ENCODE measurements at places on chromosomes 7 and 10.

DNA sequence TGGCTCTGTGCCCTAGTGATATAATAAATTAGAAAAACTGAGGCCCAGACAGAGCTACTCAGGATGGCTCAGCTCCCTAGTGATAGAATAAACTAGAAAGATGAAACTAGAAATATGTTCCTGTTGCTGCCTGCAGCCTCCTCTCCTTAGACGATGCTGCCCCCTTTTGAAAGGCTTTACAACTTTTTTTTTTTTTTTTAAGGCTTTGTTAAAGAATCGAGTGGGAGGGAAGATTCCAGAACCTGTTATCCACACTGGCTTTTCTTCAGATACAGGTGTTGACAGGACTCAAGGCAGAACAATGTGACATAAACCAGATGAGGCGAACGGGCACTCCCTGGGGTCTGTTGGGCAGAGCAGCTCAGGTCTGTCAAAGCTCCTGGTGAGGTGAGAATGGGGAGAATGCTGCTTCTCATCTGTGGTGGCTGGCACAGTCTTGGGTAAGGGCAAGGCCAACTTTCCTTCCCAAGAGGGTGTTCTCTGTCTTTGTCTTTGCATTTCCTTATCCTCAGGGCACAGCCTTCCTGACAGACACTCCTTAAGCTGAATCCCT lies 175.1 kb downstream of the COBL start:
- H3K4me3 ChIP-seq = no peak overlapping the region
- no peak overlapping the region for H3K27ac ChIP-seq
- H3K27me3 ChIP-seq = peaks cover 14% of the 10 kb centered on the region

DNA sequence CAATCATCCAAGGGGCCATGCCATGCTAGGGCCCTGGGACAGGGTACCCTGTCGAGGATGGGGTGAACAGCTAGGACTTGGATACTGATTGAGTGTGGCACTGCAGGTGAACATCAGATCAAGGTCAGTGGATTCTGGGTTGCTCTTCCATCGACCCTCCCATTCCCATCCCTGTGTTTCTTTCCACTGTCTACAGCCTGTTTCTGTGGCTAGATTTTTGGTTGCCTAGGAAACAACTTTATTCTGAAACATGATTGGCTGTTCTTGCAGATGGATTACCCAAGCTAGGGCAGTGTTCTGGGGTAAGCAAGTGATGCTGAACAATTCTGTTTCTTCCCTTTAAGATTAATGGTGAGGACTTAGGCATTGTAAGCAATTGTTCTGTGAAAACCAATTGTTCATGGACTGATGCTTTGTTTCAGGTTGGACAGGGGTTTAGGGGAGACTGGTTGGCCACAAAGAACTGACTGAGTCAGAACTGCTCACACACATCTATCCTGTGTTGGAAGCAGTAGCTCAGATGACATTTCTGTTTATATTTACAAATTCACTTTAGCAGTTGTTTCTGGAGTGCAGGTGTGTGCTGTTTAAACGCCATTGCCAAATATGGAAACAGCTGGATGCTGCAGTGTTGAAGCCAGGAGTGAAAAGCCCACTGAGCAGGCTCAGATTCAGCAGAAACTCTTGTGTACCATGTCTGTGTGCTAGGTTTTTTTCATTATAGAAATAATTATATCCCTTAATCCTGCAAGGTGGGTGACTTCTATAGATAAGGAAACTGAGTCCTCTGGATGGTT lies 102.3 kb upstream of the BTBD16 start:
- no peaks in the 10 kb centered on the region for H3K4me1 ChIP-seq
- H3K27me3 ChIP-seq = peaks cover 61% of the 10 kb centered on the region
- no peaks in the 10 kb centered on the region for H3K36me3 ChIP-seq
- H3K4me3 ChIP-seq = no peak overlapping the region
- no peak for DNase-seq

DNA sequence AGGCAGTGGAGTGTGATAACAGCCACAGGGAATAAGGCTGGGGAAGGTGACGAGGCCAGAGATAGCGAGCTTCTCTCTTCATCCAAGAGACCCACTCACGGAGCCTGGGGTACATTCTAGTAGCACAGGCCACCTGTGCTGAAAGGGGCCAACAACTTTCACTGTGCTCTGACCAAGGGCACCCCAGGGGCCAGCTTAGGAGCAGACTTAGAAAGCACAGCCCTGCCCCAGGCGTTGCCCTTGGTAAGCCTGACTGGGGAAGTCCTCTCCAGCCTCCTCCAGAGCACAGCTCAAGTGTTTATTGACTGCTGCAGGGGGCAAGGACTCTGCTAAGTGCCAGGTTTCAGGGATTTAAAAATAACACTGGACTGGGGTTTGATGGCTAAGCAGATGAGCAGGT lies 44.7 kb downstream of the EBF3 start:
- H3K36me3 ChIP-seq = no peaks in the 10 kb centered on the region
- no peak overlapping the region for H3K4me3 ChIP-seq
- H3K27ac ChIP-seq = no peak overlapping the region
- DNase-seq = no peak
- no peaks in the 10 kb centered on the region for H3K27me3 ChIP-seq

DNA sequence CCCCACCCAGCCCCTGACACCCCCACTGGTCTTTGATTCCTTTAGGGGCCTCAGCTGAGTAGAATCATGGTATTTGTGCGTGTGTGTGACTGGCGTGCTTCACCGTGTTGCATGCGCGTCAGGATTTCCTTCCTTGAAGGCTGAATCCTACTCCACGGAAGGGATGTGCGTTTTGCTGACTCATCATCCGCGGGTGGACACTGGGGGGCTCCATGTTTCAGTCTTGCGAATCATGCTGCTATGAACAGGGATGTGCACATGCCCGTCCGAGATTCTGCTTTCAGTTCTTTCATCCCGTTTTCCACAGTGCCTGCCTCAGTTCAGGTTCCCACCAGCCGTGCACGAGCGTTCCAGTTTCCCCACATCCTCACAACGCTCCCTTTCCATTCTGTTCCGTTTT lies 20.9 kb upstream of the JAKMIP3 start:
- H3K27me3 ChIP-seq = peaks cover 56% of the 10 kb centered on the region
- H3K4me3 ChIP-seq = no peak overlapping the region
- no peaks in the 10 kb centered on the region for H3K36me3 ChIP-seq
- DNase-seq = no peak

- H3K27me3 ChIP-seq = peaks cover 91% of the 10 kb centered on the region
- no peaks in the 10 kb centered on the region for H3K36me3 ChIP-seq
- no peak overlapping the region for H3K27ac ChIP-seq
- peaks cover 7% of the 10 kb centered on the region for H3K4me1 ChIP-seq
- DNase-seq = no peak
Measured at GRCh38 chr7:157021871-157022680, 11.6 kb upstream of the MNX1 start.

- no peaks in the 10 kb centered on the region for H3K36me3 ChIP-seq
- H3K4me3 ChIP-seq = no peak overlapping the region
- H3K4me1 ChIP-seq = peaks cover 57% of the 10 kb centered on the region
- DNase-seq = no peak
Measured at GRCh38 chr10:14652067-14652466, 122.6 kb downstream of the FAM107B start.

GRCh38 chr7:82413237-82413636 lies 30.3 kb downstream of the CACNA2D1 start:
- H3K36me3 ChIP-seq = no peaks in the 10 kb centered on the region
- no peak for DNase-seq

- DNase-seq = no peak
- H3K27me3 ChIP-seq = no peaks in the 10 kb centered on the region
- H3K27ac ChIP-seq = no peak overlapping the region
- peaks cover 10% of the 10 kb centered on the region for H3K4me1 ChIP-seq
- H3K4me3 ChIP-seq = no peak overlapping the region
Measured at GRCh38 chr10:46236546-46236887, 50.3 kb upstream of the ANTXRL start.

DNA sequence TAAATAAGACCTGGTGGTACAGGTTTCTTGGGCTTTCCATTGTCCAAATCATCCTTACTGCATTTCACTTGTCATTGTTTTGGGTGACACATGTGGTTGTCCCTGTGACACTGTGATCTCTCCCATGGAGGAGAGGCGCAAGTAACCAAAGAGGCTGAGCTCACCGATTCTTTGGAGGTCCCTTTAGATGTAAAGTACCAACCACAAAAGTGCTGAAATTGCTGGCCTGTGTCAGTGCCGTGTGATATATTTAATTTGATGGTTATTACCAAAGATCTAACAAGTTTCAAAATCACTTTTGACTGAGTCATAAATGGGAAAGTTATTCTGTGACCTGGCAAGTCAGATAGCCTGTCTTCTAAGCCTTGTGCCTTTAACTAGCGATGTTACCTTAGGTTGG lies 19.4 kb downstream of the MCM10 start:
- no peaks in the 10 kb centered on the region for H3K4me1 ChIP-seq
- no peak for DNase-seq
- H3K27me3 ChIP-seq = no peaks in the 10 kb centered on the region
- H3K4me3 ChIP-seq = no peak overlapping the region
- peaks cover 52% of the 10 kb centered on the region for H3K36me3 ChIP-seq

- DNase-seq = no peak
- no peak overlapping the region for H3K4me3 ChIP-seq
- no peaks in the 10 kb centered on the region for H3K4me1 ChIP-seq
- H3K27me3 ChIP-seq = peaks cover 6% of the 10 kb centered on the region
Measured at GRCh38 chr7:28530803-28531175, 118.5 kb downstream of the CREB5 start.

- peaks cover 5% of the 10 kb centered on the region for H3K4me1 ChIP-seq
- no peak overlapping the region for H3K27ac ChIP-seq
- DNase-seq = no peak
- H3K36me3 ChIP-seq = peaks cover 22% of the 10 kb centered on the region
Measured at GRCh38 chr7:127359011-127359410, 33.5 kb downstream of the ZNF800 start.

GRCh38 chr7:17994079-17994850 lies 33.4 kb downstream of the PRPS1L1 start:
- no peak overlapping the region for H3K4me3 ChIP-seq
- H3K27me3 ChIP-seq = peaks cover 3% of the 10 kb centered on the region
- DNase-seq = no peak

- no peak overlapping the region for H3K27ac ChIP-seq
- H3K27me3 ChIP-seq = peaks cover 13% of the 10 kb centered on the region
- H3K4me1 ChIP-seq = peaks cover 5% of the 10 kb centered on the region
- no peaks in the 10 kb centered on the region for H3K36me3 ChIP-seq
- H3K4me3 ChIP-seq = no peak overlapping the region
Measured at GRCh38 chr10:88764110-88764509, 4.3 kb downstream of the LIPN start.

DNA sequence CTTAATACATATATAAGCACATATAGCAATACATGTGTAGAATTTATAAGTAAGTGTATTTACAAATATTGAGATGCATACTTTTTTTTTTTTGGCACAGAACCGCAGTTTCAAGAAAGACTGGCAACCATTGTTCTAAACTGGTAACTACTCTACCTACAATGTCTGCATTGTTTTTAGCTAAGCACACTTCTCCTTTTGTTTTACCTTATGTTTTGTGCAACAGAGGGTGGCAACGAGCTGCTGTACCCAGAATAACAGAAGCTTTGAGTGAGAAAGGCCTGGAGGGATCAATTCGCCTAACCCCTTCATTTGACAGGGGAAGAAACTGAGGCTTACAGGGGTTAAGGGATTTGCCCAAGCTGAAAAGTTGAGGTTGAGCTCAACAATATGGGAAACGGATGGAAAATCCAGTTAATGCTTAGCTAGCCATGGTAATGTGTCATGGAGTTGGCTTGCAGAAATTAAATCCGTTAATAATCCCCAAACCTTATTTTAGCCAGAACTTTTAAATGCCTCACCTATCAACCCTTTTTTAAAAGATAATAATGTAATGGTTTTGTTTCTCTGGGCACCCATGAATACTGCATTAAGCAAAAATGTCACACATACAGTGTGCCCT lies 25.5 kb downstream of the FZD1 start:
- H3K27me3 ChIP-seq = peaks cover 12% of the 10 kb centered on the region
- no peak overlapping the region for H3K4me3 ChIP-seq
- DNase-seq = no peak
- no peaks in the 10 kb centered on the region for H3K36me3 ChIP-seq
- no peaks in the 10 kb centered on the region for H3K4me1 ChIP-seq

- H3K27me3 ChIP-seq = no peaks in the 10 kb centered on the region
- peak overlapping the region; percentile 86 for H3K27ac ChIP-seq
- DNase-seq = peak; percentile 57
- peaks cover 90% of the 10 kb centered on the region for H3K4me1 ChIP-seq
Measured at GRCh38 chr10:124732931-124733570, 11.1 kb downstream of the FAM53B start.

- H3K36me3 ChIP-seq = no peaks in the 10 kb centered on the region
- no peak overlapping the region for H3K27ac ChIP-seq
- H3K4me3 ChIP-seq = no peak overlapping the region
- peaks cover 19% of the 10 kb centered on the region for H3K27me3 ChIP-seq
- DNase-seq = no peak
- H3K4me1 ChIP-seq = peaks cover 4% of the 10 kb centered on the region
Measured at GRCh38 chr10:59628965-59629364, 80.7 kb downstream of the SLC16A9 start.

GRCh38 chr7:137572056-137572784 lies 228.7 kb upstream of the PTN start:
- no peaks in the 10 kb centered on the region for H3K36me3 ChIP-seq
- H3K27me3 ChIP-seq = no peaks in the 10 kb centered on the region
- H3K27ac ChIP-seq = no peak overlapping the region
- no peaks in the 10 kb centered on the region for H3K4me1 ChIP-seq
- DNase-seq = no peak

Measured in activated naive CD4-positive, alpha-beta T cell treated with anti-CD3 and anti-CD28 coated beads, Interleukin-2, amount 10 ng/mL, durations not matched to agents 7 days and 5 days (primary cell).